ENCODE measurements at places on chromosomes 5 and 9.
A peak's percentile ranks its signal among the peaks of the same experiment; 100 is the strongest.

DNA sequence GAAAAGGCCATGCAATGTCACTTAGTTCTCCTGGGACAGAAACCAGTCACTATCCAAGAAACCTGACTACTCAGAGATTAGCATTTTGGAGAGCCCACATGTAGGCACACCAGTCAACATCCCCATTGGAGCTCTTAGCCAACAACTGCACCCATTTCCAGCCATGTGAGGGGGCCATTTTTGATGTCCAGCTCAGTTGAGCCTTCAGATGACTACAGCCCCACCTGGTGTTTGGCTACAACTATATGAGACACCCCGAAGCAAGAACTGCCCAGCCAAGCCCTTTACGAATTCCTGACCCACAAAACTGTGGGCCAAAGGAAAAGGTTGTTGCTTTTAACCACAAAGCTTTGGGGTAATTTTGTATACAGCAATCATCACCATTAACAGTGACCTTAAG, 300.1 kb downstream of the ASTN2 start:
- no peak for DNase-seq

DNA sequence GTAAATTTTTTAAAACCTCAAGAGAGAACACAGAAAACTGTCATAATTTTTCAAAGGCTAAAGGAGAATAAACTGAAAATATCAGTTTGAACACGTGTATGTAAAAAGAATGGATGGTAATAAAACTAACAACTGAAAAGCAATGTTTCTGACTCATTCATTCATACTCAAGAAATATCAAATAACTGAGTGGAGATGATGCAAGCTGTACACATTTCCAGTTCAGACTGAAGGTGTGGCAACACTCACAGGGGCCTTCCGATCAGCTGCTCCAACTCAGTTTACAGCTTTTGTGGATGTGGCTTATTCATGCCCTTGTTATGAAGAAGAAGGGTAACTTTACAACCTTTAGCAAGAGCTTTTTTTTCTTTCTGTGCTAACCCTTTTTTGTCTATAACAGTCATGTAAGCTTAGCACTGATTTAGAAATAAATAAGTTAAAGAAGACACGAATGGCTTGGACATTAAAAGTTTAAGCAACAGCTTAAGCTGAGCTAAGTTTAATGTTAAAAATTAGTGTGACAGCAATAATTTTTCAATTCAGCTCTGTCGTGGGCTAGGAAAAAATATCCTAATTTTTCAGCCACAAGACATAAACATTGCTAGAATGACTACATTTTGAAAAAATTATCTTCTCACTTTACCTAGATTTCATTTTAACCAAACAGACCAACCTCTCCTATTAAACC, 453.5 kb downstream of the RAB3C start:
- DNase-seq: no peak

- DNase-seq: no peak
Observed at GRCh38 chr5:130496215-130496614, 592.0 kb downstream of the CHSY3 start.

GRCh38 chr5:95836544-95836943, 14.0 kb upstream of the GLRX start:
- no peak for DNase-seq

DNA sequence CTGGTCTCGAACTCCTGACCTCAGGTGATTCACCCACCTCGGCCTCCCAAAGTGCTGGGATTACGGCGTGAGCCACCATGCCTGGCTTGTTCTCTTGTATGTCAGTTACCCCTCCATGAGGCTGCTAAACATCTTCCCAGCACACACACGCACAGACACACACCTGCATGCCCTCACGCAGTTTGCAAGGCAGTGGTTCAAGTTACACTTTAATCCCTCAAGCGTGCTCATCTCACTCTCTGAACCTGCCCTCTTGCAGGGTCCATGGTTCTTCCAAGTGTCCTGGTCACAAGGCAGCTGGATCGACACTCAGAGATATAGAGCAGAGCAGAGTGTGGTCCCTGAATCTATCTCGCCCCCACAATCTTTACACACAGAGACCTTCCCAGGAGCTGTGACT, 34.1 kb upstream of the RUFY1 start:
- DNase-seq: no peak

DNA sequence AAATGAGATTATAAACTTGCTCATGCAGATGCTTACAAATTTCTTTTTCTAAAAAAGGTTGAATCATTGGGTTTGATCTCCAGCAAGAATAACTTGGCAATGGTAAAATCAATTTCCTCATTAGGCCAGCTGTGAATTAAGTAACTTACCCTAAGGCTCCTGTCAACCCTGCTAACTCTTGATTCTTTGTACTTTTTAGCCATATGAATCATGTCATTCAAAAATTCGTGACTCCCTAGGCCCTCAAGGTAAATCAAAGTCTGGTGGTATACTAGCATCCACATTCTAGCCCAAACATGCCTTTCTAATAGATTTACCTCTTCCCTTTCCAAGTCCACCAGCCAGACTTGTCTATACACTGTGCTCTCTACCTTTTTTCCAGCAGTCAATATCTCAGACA, 420.8 kb upstream of the BRINP1 start:
- no peak for DNase-seq

DNA sequence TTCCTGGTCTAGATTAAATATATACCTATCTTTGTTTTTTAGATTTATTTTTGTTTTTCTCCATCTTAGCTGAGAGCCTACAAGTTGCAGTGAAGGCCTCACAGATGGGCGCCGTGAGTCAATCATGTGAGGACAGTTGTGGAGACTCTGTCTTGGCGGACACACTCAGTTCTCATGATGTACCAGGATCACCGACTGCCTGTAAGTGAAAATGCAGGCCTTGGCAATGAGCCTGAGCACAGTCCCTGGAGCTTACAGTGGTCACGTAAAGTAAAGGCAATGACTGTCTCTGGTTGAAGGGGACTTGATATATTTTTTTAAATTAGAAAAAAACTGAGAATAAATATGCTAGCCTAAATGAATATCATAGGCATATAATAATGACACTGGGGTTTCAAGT, 271.9 kb downstream of the ARHGEF28 start:
- no peak for DNase-seq

GRCh38 chr9:128160603-128160987, 530 bp downstream of the BBLN start:
- no peak for DNase-seq

DNA sequence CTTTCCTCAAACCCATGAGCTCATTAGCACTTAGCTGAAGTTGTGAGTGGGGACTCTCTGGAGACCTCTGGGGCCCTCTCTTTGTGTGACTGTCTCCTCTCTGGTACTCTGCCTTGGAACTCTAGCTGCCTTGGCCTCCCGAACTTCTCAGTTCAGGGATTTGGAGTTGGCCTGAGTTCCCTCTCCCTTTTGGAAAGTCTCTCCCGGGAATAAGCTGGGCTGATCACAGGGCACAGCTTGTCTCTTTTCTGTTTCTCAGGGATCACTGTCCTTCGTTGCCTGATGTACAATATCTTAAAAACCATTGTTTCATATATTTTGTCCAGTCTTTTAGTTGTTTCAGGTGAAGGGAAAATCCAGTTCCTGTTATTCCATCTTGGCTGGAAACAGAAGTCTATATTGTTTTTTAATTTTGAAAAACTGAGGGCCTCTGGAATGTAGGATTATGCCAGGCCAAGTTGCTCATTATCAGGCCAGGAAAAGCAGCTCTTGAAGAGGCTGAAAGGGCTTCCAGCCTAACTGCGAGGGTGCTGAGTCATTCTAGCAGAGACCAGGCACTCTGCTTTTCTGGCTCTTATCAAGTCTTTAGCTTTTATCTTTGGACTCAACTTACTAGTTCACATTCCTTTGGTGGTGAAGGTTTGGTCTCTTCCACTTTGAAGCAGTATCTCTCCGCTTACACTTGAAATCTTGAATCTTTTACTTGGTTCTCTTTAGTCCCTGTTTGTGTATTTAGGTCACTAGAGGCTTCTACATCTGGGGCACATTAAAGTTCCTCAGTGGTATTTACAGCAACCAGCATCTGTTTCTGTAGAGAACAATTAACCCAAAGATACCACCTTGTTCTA, 8.4 kb upstream of the RGS3 start:
- no peak for DNase-seq

- no peak for DNase-seq
Observed at GRCh38 chr9:37200433-37201005, 80.1 kb downstream of the ZCCHC7 start.

GRCh38 chr5:172837640-172838039, 3.6 kb downstream of the ERGIC1 start:
- no peak for DNase-seq

DNA sequence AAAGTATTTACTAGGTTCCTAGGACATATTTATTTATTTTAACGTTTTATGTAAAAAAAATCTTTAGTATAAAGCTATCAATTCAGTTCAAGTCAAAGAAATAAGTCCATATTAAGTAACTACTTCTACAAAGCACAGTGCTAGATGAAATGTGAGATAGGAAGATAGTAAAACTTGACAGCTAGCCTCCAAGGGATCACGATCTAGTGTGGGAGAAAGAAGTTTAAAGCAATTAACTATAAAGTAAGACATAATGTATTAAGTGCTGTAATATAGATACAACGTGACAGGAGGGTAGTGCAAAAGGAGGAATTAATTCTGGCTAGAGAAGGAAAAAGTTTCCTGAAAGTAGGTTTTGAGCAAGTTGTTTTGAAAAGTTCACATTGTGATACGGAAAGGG, 134.9 kb downstream of the ST8SIA4 start:
- DNase-seq: no peak

- DNase-seq: no peak
Observed at GRCh38 chr5:14890846-14891245, 19.3 kb upstream of the ANKH start.

- DNase-seq: no peak
Observed at GRCh38 chr9:121300283-121301119, 32.5 kb downstream of the GSN start.

DNA sequence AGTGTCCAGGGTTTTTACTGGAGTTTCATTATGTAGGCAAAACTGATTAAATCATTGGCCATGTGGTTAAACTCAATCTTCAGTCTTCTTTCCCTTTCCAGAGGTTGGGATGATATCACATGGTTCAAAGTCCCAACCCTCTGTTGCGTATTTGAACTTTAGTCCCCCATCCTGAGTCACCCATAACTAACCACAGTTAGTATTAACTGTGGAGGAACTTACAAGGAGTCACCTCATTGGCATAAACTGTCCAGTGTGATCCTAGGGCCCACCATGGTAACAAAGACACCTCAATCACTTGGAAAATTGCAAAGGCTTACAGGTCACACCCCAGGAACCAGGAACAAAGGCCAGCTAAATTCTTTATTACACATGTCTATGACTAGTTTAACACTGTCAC, 188.5 kb downstream of the COX7C start:
- no peak for DNase-seq

DNA sequence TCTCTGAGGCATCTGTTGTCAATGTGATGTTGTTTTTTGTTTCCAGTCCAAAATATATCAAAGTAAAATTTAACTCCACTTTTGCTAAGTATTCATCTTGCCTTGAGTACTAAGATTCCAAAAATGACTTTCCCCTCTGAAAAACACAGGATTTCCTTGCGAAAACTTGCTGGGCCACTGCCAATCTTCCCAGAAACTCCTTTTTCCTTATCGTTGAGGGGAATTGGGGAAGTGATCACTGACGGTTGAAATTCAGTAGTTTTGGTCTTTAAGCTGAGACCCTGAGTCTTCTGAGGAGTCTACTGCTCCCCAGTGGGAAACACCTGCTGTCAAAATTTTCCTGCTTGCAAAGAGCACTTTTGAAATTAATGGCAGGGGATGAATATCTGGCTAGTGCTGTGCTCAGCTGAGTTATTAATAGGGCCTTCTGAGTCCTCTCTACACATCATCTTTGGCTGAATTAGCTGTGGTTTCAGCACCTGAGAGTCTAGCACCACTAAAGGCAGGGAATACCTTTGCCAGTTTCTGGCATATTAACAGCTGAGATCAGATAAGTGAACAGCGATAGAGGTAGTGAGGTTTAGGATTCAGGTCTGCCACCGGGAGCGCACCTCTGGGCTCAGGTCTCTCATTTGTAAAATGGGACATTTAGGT, 18.0 kb downstream of the TLR4 start:
- DNase-seq: no peak

GRCh38 chr5:172799416-172799815, 28.4 kb upstream of the DUSP1 start:
- DNase-seq: no peak

DNA sequence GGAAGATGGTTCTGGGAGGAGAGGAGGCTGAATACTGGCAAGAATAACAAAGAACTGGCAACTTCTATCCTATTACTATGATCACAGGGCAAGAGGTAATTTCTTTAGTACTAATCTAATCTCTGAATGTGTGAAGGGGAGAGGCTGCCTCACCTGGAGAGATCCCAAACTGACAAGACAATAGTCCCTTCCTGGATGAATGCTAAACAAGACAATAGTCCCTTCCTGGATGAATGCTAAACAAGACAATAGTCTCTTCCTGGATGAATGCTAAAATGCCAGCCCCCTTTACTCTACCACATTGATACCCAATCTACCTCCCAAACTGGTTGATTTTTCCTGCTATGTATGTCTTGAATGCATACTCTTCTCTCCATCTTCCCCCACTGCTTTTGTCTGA, 145.2 kb downstream of the SIL1 start:
- no peak for DNase-seq

- DNase-seq: no peak
Observed at GRCh38 chr5:156043351-156043750, 283.6 kb upstream of the SGCD start.

GRCh38 chr9:8234316-8234715, 434.7 kb upstream of the DMAC1 start:
- peak; percentile 22 for DNase-seq

- DNase-seq: no peak
Observed at GRCh38 chr9:14281876-14282275, 32.1 kb downstream of the NFIB start.

DNA sequence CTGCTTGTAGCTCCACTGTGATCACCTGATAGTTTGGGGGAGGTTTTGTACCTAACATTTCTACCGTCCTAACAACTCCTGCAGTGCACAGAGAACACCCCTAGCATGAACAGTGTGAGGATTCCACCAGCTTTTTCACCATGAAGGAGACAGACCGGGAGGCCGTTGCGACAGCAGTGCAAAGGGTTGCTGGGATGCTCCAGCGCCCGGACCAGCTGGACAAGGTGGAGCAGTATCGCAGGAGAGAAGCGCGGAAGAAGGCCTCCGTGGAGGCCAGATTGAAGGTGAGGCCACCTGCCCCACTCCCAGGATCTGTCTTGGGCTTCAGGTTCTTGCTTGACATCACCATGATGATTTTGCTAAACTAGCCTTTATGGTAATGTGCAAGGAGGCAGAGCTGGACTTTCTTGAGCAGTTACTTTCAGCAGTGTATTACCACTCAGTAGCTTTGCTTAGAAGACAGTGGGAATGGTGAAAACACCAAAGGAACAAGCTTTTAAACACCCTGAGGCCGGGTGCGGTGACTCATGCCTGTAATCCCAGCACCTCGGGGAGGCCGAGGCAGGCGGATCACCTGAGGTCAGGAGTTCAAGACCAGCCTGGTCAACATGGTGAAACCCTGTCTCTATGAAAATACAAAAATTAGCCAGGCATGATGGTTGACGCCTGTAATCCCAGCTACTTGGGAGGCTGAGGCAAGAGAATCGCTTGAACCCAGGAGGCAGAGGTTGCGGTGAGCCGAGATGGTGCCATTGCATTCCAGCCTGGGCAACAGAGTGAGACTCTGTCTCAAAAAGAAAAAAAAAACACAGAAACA, 3.3 kb downstream of the EXOC3 start:
- no peak for DNase-seq
